ENCODE measurements at places on chromosomes 3 and 15.

- no peak for DNase-seq
These were observed 166.4 kb upstream of the ROPN1 start for GRCh38 chr3:124158168-124158881.

- no peak for DNase-seq
These were observed 351.9 kb downstream of the LSAMP start for GRCh38 chr3:116093374-116093773.

DNA sequence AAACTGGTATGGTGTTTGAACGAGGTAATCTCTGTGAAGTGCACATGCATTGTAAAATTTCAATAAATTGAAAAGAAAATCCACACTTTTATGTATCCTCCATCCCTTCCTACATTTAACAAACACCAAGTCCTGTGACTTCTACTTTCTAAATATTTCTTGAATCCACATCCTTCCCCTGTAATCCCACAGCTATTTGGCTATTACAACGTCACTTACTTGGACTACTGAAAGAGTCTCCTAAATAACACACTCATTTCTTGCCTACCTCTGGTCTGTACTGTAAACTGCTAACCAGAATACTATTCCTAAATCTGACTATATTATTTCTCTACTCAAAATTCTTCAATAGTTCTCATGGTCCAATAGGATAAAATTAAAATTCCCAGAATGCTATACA, 176.1 kb downstream of the NEK10 start:
- no peak for DNase-seq

GRCh38 chr3:100097919-100098783, 16.1 kb downstream of the FILIP1L start:
- DNase-seq, result peak; percentile 56

- no peak for DNase-seq
These were observed 4.3 kb upstream of the CCR8 start for GRCh38 chr3:39325236-39325635.

DNA sequence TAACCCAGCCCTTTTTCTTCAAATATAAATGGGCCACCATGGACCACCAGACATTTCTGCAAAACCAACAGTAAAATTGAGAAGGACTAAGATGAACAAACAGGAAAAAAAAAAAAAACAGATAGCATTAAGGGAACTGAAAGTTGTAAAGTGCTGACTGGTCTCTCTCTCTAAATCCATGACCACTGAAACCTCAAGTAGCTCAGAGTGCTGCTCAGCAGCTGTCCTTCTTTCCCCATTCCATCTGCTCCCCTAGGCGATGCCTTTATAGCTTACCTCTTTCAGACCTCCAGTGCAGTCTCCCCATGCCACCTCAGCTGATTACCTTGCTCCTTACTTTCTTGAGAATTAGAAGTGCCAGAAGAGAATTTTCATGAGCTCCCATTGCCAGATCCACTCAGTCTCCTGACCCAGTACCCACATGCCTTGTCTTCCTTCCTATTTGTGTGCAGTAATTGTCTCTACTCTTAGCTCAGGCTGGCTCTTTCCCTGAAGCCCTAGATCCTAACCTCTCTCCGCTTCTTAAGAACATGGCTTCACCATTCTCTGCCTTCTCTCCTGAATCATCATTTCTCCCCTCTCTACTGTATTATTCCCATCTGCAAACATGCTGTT, 23.9 kb upstream of the XIRP1 start:
- no peak for DNase-seq

DNA sequence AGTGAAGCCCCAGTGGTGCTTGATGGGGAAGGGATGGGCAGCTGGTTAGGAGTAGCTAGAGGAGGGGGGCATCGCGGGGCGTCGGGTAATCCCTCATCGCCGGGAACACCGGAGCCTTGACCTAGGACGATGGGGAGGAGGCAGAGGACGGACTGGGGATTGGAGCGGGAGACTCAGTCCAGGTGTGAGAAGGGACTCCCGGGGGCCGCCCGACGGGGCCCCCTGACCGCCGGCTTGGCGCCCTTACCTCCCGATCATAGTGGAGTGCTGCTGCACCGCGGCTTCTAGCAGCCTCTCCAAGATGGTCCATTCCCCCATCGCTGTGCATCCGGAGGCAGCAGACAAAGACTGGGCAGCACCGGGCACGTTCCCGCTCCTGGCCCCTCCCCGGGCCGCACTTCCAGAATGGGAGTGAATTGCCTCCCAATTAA, 612 bp downstream of the GJD2 start:
- no peak for DNase-seq

GRCh38 chr3:10709110-10709781, 106.8 kb upstream of the SLC6A11 start:
- DNase-seq, result no peak

- no peak for DNase-seq
These were observed 59.1 kb downstream of the FAM43A start for GRCh38 chr3:194744826-194745225.

DNA sequence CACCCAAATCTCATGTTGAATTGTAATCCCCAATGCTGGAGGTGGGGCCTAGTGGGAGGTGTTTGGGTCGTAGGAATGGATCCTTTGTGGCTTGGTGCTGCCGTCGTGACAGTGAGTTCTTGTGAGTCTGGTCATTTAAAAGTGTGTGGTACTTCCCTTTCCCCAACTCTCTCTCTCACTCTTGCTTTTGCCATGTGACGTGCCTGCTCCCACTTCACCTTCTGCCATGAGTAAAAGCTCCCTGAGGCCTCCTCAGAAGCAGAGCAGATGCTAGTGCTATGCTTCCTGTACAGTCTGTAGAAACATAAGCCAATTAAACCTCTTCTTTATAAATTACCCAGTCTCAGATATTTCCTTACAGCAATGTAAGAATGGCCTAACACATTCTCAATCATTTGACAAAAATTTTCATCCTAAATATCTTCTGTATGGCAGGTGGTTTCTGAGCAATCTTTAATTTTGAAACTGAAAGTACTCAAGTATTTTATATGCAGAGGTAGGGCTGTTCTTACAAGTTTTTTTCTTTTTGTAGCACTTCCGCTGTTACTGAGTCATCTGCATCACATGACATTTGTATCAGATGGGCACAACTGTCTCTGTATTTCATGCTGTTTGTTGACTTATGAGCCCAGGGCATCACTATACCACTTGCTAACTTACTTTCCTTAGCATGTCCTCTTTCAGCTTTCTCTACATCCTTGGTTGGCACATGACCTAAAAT, 8.8 kb downstream of the RPL39L start:
- DNase-seq, result peak; percentile 87

DNA sequence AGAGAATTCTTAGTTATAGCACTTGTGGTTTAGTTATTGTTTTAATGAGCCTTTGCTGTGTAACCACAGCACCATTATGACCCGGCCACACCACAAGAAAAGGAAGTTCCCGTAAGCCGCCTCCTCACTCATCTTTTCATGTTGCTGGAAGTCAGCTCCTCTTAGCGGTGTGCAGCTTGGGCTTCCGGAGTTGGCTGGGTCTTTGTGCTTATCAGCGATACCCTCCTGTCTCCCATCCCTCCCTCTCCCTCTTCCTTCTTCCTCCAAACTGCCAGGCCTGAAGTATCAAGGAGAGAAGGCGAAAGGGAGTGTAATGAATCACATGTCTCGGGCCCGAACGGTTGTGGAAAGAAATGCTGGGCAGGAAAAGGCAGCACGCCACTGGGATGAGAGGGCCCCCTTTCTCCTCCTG, 353.5 kb downstream of the MCTP2 start:
- peak; percentile 6 for DNase-seq

GRCh38 chr15:60745469-60746061, 266.6 kb upstream of the ICE2 start:
- no peak for DNase-seq

DNA sequence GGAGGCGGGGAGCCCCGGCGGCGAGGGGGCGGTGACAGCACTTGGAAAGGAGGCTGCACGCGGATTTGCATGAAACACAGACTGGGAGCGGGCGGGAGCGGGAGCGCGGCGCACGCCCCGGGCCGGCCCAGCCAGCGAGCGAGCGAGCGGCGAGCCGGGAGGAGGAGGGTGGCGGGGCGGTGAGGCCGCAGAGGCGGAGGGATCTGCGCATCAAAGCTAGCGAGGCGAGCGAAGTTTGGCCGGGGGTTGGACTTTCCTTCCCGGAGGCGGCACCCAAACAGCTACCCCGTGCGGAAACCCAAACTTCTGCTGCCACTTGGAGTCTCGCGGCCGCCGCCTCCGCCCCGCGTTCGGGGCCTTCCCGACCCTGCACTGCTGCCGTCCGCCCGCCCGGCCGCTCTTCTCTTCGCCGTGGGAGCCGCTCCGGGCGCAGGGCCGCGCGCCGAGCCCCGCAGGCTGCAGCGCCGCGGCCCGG, at the start of gene SMAD3:
Gene SMAD3 (plus strand): TSS at position 72 of the 475 bp plus-strand sequence. CDS start 553 bp downstream, outside the sequence.
- DNase-seq, result peak; percentile 89

GRCh38 chr15:67824976-67825880, at the start of gene SKOR1:
Gene SKOR1 (plus strand): TSS chr15:67825509. CDS start chr15:67825603, 94 bp downstream.
- no peak for DNase-seq

DNA sequence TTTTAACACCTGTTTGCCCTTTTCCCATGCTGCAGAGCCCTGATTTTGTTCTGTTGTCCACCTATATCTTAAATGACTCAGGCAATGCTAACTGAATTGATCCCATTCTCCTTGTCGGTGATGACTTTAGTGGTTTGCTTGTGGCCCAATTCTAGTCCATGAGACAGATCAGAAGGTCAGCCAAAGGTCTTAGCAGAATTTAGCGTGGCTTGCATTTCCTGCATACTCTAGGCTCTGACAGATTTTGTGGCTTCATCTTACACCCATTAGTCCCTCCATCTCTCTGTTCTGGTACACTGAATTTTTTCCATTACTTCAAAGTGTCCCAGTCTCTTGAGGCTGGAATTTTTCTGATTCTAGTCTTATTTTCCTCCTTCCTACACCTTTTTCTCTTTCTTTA, 161.9 kb downstream of the STAC start:
- DNase-seq, result peak; percentile 47

All from M059J (cell line).